ENCODE measurements at places on chromosomes 12 and 14. TPM values are rescaled to one million over a fixed set of nuclear protein-coding genes. Genes with fewer than 3 reads are reported as not detected.

DNA sequence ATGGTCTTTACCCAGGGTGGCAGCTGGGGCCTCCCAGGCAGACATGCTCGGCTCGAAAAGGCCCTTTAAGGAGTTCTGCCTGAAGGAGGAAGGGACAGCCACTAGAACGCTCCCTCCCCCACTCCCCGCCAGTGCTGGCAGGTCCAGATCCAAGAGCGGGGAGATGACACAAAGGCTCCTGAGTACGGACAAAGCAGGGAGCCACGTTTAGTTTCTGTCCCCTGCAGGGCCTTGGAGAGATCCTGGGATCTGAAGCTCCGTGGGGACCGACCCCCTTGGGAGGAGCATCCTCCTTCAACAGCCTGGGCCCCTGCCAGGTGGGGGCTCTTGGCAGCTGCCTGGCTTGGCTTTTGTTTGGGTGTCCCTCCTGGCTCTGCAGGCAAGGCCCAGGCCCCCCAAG is 89.7 kb downstream of the ESRRB start:
- DNase-seq: no peak

DNA sequence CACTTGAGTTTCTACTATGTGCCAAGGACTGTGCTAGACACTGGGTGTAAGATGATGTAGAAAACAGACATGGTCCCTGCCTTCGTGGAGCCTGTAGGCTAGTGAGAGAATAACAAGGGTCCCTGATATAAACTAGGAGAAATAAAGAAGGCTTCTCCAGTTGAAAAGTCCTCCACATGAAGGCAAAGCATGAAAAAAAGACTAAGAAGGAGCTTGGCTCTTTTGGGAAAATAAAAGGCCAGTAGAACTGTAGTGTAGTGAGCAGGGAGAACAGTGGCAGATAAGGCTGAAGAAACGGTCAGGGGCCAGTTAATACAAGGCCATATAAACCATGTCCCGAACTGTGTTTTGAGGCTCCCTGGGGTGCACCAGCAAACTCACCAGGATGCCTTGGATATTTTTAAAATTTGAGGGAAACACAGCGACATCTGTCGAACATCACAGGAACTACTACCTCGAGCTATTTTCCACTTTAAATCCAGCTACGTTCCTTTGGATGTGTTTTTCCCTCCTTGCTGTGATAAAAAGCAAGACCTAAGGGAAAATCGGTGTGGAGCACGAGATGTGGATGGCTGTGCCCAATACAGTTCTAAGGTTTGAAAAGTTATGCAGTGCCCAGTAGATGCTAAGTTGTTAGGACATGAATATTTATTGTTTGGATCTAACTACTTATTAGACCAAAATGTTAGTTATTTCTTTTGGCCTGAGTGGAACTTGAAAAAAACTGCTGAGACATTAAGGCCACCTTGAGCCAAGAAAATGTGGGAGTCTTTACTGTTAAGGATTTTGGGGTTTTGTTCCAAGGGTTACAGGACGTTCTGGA is 8.5 kb upstream of the CFL2 start:
- DNase-seq: no peak

- no peak for DNase-seq
Observed at GRCh38 chr14:34223373-34224148, 238.5 kb downstream of the SPTSSA start.

DNA sequence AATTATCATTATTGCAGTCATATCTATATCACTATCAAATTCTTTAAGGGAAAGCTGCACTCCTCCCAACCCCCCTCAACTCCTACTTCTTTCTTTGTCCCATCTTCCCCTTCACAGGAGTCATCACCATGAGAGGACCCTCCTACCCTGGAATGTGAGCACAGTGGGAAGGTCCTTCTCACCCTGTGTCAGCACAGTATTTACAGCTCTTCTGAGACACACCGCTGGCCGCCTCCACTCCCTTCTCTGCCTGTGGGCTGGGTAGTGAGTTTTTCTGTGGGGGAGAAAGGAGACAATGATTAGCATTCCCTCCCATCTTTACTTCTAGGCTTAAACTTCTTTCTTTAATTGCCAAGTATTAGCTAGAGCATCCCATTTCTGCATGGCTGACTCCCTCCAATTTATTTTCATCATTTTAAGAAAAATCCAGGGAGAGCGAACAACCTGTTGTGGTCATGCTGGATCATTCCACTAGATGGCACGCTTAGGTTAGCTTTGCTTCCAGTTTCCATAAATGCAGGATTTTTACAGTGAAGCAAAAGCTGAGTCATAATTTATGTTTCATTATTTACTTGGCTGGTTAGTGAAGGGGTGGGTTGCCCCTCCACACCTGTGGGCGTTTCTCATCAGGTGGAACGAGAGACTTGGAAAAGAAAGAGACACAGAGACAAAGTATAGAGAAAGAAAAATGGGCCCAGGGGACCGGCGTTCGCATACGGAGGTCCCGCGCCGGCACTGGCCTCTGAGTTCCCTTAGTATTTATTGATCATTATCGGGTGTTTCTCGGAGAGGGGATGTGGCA is 188.5 kb downstream of the ALX1 start:
- peak; percentile 66 for DNase-seq

- DNase-seq: peak; percentile 54
Observed at GRCh38 chr14:65222440-65222858, 120.1 kb upstream of the MAX start.

DNA sequence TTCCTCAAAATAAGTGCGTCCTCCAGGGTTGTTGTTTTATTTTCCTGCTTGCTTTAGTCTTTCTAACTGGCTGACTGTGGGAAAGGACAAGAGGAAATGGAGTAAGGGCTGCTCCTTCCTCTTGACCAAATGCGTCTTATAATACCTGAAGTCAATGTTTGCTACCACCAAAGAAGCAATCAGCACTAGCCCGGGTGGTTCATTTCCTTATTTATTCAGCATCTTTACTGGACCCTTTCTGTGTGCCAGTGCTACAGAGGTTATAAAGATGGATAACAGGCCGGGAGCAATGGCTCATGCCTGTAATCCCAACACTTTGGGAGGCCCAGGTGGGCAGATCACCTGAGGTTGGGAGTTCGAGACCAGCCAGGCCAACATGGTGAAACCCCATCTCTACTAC is 15.1 kb upstream of the RPS6KA5 start:
- DNase-seq: no peak

- no peak for DNase-seq
Observed at GRCh38 chr12:54522243-54522642, 24.7 kb downstream of the NCKAP1L start.

GRCh38 chr12:6554168-6555017 is 1.4 kb downstream of the IFFO1 start:
- DNase-seq: peak; percentile 82

DNA sequence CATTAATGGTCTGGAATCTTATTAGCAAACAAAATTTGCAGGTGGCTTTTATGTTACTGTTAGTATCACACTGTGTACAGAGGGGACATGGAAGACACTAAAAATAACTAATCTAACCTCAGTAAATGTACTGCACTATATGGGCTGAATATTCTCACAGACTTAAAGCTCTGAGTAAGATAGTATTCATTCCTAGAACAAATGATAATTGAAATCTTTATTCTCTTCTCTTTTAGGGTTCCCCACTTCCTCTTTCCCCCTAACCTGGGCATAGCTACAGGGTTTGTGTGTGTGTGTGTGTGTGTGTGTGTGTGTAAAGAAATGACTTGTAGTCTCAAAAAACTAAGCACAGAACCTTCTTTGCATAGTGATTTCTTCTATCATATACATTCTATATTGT is 21.4 kb upstream of the HECTD1 start:
- no peak for DNase-seq

DNA sequence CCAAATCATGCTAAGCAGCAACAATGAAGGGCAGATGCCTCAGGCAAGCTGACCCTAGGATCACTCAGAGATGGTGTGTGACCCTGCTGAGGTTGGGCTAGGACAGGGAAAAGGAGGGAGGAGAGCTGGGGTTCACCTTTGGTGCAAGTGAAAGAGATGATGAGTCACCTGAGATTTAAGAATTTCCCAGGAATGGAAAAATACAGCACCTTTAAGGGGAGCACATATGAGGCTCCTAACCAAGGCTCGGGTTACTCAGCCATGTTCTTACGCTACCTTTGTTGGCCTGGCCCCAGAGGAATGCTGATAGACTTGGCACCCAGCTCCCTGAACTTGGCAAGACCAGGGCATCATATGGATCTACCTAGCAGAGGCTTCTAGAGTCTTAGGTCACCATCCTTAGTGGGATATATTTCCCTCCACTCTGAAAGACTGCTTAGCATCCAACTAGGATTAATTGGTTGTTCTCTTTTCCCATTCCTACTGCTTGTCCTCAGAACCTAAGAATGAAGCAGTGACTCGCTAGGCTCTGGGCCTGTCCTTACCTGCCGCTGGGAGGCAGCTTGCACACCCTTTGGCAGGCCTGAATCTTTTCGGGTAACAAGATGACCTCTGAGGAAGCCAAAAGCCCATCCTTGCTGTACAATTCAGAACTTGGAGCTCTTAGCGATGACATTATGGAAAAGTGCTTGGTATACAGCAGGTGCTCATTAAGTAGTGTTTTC is 4.0 kb upstream of the NAA25 start:
- DNase-seq: peak; percentile 16

- DNase-seq: no peak
Observed at GRCh38 chr12:84911271-84912197, 1.1 kb downstream of the SLC6A15 start.

DNA sequence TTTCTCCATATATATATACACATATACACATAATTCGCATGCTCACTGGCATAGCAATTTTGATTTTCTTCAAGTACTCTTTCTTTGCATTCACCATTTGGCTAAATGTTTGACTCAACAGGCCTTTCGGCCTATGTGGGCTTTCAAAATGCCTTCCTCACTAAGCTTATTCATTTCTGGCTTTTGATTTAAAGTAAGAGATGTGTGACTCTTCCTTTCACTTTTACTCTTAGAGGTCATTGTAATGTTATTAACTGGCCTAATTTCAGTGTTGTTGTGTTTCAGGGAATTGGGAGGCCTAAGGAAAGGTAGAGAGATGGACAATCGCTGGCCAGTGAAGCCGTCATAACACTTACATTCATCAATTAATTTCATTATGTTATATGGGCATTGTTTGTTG is 14.5 kb upstream of the KLRD1 start:
- DNase-seq: no peak

GRCh38 chr12:64745259-64745807 is 13.9 kb downstream of the GNS start:
- no peak for DNase-seq

- DNase-seq: no peak
Observed at GRCh38 chr12:10068644-10069043, 30.1 kb downstream of the CLEC1A start.

GRCh38 chr12:24049101-24049500 is 99.6 kb upstream of the SOX5 start:
- no peak for DNase-seq

DNA sequence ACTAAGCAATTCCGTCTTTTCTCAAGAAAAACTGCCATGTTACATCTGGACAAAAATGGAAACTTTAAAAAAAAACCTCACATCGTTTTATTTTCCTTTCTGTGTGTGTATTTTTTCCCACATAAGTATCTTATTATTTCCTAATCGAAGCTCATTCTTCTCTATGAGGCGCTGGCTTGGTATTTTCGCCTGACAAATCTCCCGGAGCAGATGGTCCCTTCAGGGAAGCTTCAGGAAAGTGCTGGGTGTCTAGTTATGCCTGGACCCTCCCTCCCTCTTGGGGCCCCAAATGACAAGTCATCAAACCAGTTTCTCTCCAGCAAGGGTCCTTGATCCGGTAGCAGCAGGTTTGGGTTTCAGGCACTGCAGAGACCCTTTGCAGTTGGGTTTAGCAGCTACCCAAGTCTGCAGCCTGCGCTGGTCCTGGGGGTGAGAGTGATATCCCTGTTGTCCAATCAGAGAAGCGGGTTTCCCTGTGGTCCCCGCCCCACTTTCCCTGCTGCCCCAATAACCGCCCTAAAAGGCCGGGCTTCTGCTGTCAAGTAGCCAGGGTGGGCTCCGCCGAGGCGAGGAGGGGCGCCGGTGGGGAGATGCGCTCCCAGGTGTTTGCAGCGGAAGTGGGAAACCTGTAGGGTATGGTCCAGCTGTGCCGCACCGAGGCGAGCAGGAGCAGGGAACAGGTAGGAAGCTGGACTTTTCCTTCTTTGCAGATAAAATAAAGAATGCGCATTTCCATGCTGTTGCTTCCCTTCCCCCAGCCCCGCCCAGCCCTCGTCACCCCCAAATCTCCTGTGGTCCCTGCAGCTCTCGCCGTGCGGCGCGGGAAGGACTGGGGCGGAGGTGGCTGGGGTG is at the start of gene CNTN1:
Gene CNTN1, plus strand, starts transcription at position 527 of the 852 bp plus-strand sequence.
- DNase-seq: peak; percentile 21

MSI1 gene
- 2.8 TPM for total RNA-seq

TAS2R8 gene
- not detected for total RNA-seq

HOXC6 gene
- total RNA-seq: 7.0 TPM

SMIM41 gene
- total RNA-seq: 0.83 TPM

RD3L gene
- not detected for total RNA-seq

DEPDC4 gene
- total RNA-seq: 1.5 TPM

PPP2R5C gene
- 166 TPM for total RNA-seq

BCL2L14 gene
- total RNA-seq: not detected

SLC17A8 gene
- 0.28 TPM for total RNA-seq

GPRC5D gene
- total RNA-seq: not detected

PRH2 gene
- not detected for total RNA-seq

MAGOHB gene
- 4.4 TPM for total RNA-seq

IAPP gene
- total RNA-seq: not detected

RXYLT1 gene
- total RNA-seq: 24.5 TPM

Data from adrenal gland (tissue), 19 donors.